ENCODE measurements at places on chromosomes 6 and 20.

DNA sequence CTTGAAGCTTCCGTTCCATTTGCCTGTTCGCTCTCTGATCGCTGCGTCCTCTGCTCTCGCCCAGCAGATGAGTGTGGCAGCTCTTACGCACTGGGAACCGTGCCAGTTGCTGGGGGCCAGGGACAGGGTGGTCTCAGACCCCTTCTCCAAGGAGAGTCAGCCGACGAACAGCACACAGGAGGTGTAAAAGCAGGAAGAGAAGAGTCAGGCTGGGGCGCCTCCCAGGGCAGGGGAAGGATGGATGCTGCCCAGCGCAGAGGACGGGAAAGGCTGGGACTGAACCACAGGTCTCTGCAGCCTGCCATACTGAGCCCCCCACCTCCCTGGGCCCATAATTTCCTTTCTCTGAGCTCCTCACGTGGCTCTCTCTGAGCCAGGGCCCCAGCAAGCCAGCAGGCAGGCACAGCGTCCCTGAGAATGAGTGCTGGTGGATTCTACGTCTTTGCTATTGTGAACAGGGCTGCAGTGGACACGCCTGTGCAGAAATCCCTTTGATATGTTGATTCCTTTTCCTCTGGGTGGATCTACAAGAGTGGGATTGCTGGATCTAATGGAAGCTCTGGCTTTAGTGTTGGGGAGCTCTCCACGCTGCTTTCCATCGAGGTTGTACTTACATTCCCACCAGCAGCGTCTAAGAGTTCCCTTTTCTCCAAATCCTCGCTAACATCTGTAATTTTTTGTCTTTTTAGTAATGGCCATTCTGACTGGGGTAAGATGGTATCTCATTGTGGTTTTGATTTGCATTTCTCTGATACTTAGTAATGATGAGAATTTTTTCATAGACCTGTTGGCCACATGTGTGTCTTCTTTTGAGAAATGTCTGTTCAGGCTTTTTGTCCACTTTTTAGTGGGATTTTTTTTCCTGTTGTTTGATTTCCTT is 104.1 kb downstream of the PSMB1 start:
- DNase-seq, result peak; percentile 11

DNA sequence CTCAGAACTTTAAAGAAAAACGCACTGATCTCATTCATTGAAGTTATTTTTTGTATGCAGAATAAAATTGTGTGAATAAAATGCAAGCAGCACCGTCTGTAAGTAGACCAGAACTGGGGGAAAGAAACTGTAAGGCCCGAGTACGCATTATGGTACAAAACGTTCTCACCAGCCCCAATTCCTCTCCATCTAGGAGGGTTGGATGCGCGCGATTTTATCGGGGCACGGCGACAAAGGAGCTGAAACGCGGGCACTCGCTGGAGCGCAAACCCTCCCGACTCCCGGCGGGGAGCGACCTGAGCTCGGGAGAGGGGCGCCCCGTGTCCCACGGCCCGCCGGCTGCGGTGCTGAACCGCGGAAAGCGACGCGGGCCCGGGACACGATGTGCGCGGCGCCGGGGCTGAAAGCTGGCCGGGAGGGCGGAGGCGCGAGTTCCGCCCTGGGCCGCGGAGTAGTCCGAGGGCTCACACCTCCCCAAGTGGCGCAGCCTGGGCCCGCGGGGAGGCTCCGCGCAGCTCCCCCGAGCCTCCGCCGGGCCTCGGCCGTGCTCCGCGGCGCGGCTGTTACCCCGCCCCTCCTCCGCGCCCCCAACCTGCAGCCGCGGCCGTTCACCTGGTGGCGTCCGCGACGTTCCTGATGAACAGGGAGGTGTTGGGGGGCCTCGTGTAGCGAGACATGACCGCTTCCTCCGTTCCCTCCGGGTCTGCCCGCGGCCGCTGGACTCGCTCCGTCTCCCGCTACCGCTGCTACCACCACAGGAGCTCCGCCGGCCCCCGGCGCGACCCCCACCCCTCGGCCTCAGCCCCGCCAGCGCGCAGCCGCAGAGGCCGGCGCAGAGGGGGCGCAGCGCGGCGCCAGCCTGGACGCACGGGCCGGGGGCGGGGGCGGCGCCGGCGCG is at the start of gene SRSF12:
Gene SRSF12 (minus strand): TSS at position 861 of the 898 bp plus-strand sequence. CDS start 184 bp downstream, at position 677.
- DNase-seq, result peak; percentile 15

DNA sequence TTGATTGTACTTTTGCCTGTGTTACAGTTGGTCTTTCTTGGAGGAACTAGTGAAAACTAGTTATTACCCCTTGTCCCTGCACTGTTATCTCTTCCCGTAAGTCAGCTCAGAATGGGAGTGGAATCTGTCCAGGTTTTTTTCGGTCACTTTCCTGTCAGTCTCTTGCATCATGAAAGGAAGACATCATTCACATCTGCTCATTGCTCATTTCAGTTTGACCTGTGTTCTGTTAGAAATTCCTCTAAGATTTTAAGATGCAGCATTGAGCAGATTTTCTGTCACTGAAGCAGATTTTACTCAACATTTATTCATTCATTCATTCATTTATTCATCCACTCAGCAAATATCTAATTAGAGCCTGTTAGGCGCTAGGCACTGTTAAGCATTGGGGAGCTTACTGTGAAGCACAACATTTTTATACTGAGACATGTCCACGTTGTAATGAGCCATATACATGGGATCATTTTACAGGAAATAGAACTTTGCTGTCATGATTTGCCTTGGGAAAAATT is 33.1 kb upstream of the HINT3 start:
- DNase-seq, result peak; percentile 51

DNA sequence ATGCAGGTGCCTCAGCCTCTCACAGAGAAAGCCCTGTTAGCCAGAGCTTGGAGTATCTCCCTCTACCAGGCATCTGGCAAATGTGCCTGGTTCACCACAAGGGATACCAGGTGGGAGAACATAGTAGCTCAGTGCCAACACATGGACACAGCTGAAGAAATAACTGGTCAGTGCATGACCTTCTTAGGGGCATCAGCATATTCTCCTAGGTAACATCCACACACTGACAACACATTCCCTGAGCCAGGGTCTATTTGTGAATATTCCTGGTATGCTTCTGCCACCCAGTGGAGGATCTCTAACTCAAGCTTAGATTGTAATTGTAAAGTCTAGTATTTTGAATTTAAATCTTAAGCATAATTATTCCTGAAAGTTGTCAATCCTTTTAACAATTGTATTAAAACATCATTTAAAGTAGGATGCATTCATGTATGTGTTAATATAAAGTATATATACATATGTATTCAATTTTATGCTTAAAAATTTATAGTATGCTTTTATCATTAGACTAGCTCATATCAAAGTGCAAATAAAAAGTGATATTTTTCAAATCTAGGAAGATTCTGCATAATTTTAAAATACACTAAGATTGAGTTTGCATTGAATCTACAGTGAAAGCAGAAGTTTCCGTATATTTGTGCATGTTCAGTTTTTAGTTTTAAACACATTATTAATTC is 45.3 kb upstream of the COL21A1 start:
- peak; percentile 74 for DNase-seq

DNA sequence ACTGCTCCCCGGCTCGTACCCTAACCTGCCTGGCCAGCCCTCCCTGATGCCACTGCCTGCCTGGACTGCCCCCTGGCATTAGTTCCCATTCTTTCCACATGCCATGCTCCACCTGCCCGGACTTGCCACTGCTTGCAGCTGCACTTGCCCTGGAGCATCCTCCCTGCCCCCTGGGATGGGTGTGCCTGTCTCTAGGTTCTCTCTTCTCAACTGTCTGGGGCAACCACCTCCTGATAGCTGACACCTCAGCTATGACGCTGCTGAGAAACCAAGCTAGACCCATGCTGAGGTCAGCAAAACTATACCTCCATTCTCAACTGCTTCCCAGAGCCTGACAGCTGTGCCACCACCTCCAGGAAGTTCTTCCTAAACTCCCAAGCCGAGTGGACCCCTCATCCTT is 72.1 kb downstream of the PERP start:
- DNase-seq, result no peak
